ENCODE measurements at places on chromosomes 4 and X.

DNA sequence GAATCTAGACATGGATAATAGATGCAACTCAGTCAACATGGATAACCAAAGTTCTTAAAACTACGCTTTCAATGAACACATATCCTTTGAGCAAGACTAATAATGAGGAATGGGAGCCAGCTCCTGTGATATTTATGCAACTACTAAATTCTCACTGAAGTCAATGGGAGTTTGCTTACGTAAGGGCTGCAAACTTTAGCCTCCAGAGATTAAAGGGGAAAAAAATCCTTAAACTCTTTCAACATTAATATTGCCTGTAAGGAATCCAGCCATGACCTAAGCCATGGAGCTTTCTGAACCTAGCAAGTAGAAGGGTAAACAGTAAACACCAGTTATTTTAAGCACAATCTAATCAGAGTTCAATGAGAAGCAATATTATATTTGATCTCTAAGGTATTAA is 125.2 kb upstream of the PITX2 start:
- DNase-seq, result no peak

DNA sequence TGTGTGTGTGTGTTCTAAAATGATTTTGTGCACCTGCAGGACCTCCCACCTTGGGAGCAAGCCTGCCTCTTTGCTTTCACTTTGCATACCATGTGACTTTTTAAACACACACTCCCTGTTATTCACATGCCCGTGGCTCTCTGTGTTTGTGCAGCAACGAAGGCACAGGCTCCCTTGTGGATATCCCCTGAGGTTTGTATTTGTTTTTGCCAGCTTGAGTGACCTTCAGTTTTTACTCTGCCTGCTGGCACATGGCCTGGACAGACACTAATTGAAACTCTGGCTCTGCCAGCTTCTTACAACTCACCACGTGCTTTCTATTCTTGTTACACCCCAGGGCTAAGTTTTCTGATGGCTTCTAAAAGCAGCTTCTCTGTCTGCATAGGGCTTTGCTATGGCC is 885.8 kb downstream of the SH3BGRL start:
- no peak for DNase-seq

- DNase-seq, result no peak
Observed at GRCh38 chr4:80678413-80678812, 342.9 kb downstream of the CFAP299 start.

- DNase-seq, result peak; percentile 53
Observed at GRCh38 chrX:45621376-45622041, 420.8 kb upstream of the DIPK2B start.

GRCh38 chr4:2356123-2357069 is 62.0 kb downstream of the ZFYVE28 start:
- no peak for DNase-seq

- DNase-seq, result no peak
Observed at GRCh38 chr4:84753321-84753972, 170.5 kb downstream of the CDS1 start.

- DNase-seq, result no peak
Observed at GRCh38 chrX:124594017-124594651, 247.8 kb downstream of the SH2D1A start.

- no peak for DNase-seq
Observed at GRCh38 chr4:25368315-25368714, 8.7 kb upstream of the ANAPC4 start.

- no peak for DNase-seq
Observed at GRCh38 chr4:104747635-104748034, 252.9 kb upstream of the CXXC4 start.

DNA sequence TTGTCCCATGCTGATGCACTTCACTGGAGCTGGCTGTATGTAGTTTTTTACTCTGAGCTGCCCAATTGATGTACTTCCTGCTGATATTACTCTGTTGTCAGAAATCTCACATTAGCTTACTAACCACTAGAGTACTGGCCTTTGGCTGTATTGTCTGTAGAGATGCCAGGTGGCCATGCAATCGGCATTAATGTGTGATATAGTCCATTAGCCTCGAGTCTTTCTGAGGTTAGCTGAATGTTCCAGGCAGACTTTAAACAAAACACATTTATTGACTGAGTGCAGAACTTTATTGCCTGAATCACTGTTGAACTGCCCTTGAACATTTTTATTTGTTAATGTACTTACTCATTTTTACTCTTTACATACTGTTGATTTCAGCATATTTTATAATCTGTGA is 335.2 kb downstream of the PCDH10 start:
- no peak for DNase-seq

GRCh38 chrX:4935846-4936245 is 1222.4 kb upstream of the PRKX start:
- DNase-seq, result no peak

DNA sequence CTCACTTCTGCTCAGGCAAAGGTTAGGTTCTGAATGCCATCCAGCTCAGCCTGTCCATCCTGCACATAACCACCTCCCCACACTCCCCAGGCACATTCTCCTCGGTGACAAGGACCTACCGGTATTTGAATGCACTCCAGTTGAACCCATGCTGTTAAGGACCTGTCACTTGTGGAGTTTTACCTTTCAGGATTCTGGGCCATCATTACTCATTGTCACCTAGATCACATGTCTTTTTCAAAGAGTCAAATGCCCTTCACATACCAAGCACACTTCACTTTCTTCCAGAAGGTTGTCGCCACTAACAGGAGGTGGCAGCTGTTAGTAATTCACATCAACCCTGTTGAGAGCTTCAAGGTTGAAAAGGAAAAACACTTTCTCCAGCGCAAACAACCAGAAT is 218.3 kb downstream of the SOWAHB start:
- DNase-seq, result no peak

GRCh38 chr4:138789796-138790195 is 225.8 kb upstream of the NOCT start:
- no peak for DNase-seq

DNA sequence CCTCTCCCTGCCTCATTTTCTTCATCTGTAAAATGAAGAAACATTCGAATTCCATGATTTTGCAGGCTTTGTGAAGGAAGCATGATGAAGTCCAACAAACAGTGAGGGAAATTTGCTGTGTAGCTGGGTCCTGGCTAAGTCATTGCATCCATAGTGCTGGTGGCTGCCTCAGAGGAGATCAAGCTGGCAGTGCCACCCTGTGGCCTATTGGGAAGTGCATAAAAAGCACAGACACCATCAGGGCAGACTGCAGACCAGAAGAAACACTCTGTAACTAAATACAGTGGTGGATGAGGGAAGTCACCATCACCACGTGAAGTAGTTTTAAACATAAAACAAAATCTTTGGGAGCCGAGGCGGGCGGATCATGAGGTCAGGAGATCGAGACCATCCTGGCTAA is 40.7 kb upstream of the DDX3X start:
- DNase-seq, result no peak

DNA sequence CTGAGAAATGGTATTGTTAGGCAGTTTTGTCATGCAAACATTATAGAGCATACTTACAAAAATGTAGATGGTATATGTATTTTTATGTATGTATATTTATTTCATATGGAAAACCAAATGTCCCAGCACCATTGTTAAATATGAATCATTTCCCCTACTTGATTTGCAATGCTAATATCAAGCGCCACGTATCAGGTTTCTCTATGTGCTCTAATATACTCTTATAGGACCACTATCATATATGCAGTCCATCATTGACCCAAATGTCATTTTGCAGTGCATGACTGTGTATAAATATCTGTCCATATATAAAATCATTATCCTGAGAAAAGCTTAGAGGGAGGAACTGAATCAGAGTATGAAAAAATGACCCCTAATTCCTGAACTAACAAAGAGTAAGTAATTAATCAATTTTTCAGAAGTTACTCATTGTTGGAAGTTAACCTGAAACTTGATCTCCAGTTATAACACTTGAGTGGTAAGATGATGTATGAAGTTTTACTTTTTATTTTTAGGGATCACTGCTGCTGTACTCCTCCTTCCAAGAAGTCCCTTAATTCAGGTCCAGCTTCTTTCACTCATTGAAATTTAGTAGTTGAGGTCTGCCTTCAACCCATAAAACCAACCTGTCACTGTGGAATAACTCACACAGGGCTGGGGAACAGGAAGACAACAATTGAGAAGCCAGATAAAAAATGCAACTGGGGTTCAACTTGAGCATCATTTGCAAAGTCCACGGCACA is 134.8 kb upstream of the LDB2 start:
- no peak for DNase-seq

DNA sequence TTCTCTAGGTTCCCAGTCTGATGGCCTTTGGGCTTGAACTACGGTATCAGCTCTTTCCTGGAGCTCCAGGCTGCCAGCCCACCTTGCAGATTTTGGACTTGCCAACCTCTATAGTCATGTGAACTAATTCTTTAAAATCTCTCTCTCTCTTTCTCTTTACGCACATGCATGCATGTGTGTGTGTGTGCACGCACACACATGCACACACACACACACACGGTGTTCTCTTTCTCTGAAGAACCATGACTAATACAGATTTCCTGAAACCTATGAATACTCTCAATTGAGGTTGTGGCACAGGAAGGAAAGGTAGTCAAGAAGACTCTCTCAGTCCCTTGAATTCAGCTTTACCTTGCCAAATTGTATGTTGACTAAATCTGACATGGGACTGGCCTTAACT is 6.2 kb upstream of the ZCCHC13 start:
- no peak for DNase-seq

DNA sequence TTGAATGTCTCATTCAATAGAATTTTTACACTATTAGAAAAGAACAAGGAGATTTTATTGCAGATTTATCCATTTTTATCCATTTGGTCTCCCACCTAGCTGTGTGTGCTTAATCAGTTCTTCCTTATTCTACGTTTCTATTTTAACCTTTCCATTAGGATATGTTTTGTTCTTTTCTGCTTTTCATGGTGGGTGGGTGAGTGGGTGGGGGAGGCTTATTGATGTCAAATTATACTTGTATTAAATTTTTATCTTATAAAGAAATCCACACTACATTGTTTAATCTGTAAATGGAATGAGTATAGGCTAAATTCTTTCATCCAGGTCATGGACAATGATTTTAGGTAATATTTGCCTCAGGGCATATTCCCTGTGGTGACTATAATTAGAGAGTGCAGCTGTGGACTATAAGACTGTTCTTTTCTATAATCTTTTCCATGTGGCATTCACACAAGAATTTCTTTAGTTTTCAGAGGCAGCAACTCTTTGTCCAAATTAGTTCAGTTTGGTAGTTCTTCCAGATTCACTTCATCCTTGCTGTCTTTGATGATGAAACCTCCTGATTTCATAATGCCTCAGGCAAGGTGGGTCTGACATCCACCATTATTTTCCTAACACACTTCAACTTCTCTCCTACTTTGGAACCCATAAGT is 2451.8 kb downstream of the PCDH7 start:
- DNase-seq, result no peak

DNA sequence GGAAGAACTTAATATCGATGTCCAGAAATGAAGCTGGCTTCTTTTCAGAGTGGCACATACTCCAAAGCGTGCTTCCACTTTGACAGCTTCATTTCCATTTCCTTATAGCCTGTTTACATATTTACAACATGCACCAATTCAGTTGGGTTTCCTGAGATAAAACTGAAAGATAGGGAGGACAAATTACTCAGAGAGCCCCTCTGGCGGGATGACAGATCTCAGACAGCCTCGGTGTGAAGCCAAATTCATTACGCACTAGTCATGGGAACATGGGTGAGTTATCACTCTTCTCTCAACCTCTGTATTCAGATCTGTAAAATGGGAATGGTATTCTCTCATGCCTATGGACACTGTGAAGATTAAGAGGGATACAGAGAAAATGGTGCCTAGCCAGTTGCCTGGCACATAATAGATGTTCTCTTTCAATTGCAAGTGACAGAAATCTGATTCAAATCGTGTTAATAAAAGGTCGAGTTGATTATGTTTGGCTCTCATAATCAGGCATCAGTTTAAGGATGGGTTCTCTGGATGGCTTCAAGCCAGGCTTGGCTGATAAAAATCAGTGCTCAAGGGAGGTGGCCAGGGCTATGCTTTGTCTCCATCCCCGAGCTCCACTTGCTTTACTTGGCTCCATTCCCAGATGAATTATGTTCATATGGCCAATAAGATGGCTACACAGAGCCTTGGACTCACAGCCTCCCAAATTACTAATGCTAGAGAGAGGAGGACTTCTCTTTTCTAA is 132.2 kb upstream of the C1QTNF7 start:
- DNase-seq, result no peak

- no peak for DNase-seq
Observed at GRCh38 chrX:40057405-40057804, 40.4 kb downstream of the BCOR start.

DNA sequence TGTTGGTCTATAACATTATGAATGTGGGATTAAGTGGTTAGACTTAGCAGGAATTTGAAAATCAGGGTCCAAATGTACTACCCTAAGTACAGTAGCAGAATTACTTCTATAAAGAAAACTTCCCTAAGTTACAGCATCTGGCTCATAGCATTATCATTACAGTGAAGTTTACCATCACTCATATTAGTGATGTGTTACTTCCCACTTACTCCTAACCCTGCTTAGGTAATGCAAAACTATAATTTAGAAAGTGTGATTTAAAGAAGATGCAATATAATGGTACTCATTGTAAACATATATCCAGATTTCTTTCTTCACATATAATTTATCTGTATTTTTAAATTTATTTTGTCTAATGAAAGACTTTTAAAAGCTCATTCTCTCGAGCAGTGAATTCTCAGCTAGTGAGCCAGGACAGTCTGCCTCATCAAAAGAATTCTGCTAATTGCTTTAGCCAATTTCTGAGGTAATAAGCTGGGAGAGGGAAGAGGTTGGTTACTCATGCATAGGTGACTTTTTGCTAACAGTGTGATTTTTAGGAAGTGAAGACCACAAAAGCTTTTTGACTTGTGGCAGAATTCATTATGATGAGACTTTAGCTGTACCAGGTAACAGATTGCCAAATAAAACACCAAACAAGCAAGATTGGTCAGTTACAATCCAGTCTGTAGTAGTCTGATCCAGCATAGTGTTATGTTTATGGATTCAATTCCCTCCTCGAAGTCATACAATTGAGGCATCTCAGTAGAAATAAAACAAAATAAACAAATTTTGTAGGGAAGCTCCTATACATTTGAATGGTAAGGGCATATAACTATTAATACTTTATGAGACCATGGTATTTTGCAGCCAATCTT is 21.0 kb downstream of the PLS3 start:
- no peak for DNase-seq

- no peak for DNase-seq
Observed at GRCh38 chr4:24229978-24230377, 340.1 kb upstream of the PPARGC1A start.

DNA sequence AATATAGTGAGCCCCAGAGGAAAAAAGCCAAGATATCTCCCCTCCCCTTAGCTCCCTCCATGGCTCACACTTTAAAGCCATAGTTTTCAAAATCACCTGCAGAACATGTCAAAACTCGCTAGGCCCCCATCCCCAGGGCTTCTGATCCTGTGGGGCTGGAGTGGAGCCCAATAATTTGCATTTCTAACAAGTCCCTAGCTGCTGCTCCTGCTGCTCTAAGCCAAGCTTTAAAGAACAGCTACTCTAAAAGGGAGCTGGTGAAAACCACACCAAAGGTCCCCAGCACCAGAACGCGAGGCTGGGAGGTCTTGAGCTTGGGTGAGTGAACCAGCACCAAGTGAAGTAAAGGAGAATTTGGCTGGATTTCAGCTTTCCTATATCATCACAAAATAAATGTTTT is 237.1 kb downstream of the ZNF674 start:
- DNase-seq, result no peak
